Stimulated activated CD4-positive, alpha-beta T cell treated with anti-CD3 and anti-CD28 coated beads, TNF-alpha, amount 100 ng/mL, for 1 hour (primary cell): ENCODE measurements at places on chromosomes 1 and 21.

DNA sequence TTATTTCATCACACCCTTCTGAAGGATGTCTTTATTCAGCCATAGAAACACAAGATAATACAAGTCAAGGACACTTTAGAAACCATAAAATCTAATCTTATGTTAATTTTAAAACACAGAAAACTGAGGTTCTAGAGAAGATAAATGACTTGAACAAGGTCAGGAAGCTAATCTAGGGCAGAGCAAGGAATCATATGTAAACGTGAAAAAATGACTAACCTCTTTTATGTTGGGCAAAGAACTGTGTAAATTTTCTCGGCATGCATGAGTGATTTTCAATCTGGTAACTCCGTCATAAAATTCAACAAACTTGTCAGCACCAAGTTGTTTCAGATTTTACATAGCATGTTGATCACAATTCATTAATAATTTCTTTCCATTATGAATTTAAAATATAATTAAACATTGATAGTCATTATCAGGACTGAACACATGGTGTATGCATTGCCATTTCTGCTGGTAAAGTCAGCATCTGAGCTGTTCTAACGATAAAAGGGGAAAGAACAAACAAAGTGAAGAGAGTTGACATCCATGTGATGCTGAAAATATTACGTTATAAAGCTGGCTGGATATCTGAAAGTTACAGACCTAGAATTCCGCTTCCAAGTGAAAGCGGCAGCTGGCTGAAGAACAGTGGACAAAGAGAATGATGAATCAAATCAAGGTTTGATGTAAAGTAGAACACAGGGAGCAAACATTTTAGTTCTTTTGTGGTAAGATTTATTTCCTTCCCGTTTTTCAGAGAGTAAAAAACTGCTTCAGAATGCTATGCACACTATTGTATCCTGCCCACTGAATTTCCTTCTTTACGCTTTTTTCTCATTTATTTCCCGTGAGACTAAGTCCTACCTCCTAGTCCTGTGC, 1037.4 kb upstream of the TMPRSS15 start:
- no peak for DNase-seq

- no peak for DNase-seq
Observed at GRCh38 chr1:171570295-171570694, 51.7 kb upstream of the MYOCOS start.

- no peak for DNase-seq
Observed at GRCh38 chr1:236480758-236481436, 42.9 kb upstream of the LGALS8 start.

GRCh38 chr1:68206848-68207689, 25.3 kb downstream of the WLS start:
- DNase-seq, result no peak

DNA sequence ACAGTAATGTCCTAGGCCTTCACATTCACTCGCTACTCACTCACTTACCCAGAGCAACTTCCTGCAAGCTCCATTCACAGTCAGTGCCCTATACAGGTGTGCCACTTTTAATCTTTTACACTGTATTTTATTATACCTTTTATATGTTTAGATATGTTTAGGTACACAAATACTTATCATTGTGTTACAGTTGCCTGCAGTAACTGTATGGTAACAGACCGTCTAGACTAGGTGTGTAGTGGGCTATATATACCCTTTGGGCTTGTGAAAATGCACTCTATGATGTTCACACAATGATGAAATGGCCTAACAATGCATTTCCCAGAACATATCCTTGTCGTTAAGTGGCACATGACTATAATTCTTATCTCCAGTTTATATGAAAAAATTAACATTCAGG, 204.5 kb upstream of the HMCN1 start:
- no peak for DNase-seq

DNA sequence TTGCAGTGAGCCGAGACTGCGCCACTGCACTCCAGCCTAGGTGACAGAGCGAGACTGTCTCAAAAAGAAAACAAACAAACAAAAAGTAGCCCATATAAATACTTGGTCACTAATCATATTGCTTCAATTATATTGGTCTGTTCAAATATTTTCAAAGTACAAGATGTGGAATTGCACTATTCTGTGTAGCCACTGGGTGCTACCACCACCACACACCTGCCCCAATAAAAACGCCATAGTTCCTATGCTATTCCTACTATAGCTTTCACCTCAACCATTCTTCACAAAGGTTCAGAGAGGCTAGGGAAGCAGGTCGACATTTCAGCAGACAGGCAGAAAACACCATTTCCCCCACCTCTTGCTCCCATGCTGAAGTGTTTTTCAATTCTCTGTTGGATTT, 16.7 kb downstream of the NDC1 start:
- DNase-seq, result no peak

DNA sequence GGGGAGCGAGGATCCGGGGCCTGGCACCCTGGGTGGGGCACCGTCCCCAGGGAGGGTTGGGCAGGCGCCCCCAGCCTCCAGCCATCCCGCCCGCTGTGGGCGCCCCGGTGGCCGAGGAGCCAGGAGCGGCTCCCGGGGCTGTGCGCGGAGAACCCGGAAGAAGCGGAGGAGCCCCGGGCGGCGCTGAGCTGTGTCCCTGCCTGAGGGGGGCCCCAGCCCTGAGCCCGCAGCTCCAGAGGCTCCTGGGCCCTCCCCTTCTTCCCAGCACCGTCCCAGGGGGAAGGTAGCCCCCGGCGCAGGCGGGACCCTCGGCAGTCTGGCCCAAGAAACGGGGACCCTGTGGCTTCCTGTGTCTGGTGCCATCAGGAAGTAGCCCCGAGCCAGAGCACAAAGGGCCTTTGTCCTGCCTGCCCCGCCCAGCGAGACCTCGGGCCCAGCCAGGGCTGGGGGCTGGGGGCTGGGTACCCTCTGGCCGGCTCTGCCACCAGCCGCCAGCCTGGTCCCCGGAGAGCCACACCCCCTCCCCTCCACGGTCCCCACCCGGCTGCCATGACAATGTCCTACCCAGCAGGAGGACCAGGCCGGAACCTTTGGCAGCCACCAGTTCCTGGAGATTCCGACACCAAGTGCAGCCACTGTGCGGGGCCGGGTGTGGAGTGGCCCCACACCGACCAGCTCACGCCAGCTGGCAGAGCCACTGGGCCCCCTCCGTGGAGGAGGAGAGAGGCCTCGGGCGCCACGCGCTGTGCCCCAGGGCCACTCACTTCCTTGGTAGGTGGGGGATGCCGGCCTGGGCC, 15.6 kb upstream of the TTLL10 start:
- DNase-seq, result no peak

GRCh38 chr1:54927472-54928240, 40.7 kb upstream of the DHCR24 start:
- no peak for DNase-seq

GRCh38 chr1:163035446-163036249, 33.5 kb upstream of the RGS4 start:
- no peak for DNase-seq

- DNase-seq, result no peak
Observed at GRCh38 chr1:159175571-159175970, 4.2 kb downstream of the CADM3 start.

GRCh38 chr1:230972855-230973271, 5.8 kb downstream of the TTC13 start:
- DNase-seq, result no peak

DNA sequence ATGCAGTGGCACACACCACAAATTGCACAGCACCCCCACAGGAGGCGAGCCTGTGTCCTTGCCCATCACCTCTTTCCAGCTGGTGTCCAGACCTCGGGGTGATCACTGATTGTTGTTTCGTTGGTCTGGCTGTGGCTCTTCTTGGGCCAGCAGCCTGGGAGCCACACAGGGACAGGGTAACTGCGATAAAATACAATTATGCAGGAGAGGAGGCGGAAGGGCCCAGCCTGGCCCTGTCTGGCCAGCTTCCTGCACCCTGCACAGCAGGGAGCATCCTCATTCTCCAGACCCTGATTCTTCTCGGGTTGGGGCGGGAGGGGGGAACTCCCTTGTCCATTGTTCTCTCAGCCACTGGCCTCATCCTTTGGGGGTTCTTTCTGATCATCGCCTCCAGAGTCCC, 83.6 kb downstream of the ADARB1 start:
- no peak for DNase-seq

- no peak for DNase-seq
Observed at GRCh38 chr1:163119707-163120106, 50.5 kb downstream of the RGS4 start.

DNA sequence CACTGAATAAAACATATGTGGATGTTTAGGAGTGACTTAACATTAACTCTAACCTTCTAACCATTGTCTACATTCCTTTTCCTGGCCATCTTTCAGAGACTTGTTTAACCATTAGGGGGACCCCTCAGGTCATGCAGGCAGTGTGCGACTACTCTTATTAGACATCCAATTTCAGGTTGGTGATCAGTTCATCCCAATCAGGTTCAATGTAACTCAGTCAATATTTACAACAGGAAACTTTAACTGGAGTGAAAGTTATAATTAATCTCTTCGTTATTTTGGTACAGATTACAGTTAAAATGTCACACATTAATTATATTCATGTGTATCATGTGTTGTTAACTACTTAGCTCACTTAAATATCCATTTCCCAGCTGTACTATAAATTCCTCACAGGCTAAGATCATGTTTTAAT, 68.8 kb upstream of the RGS1 start:
- no peak for DNase-seq

DNA sequence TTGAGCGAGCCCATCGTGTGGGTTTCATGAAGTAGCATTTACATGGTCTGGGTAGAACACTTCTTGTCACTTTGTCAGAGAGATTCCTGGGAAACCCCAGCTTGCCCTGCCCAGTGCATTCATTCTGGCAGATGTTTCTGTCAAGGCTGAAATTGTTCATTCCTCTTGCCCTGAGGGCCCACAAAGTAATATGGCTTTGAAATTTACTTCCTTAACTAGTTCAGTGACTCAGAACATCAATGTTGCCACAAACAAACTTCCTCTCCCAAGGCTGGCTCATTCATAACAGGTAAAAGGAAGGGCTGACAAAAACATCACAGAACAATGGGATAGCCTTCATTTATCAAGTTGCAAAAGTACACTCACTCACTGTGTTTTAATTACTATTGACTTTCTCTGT, 5.0 kb upstream of the KIAA0040 start:
- DNase-seq, result no peak

GRCh38 chr1:228717081-228717480, 18.2 kb upstream of the RHOU start:
- no peak for DNase-seq

DNA sequence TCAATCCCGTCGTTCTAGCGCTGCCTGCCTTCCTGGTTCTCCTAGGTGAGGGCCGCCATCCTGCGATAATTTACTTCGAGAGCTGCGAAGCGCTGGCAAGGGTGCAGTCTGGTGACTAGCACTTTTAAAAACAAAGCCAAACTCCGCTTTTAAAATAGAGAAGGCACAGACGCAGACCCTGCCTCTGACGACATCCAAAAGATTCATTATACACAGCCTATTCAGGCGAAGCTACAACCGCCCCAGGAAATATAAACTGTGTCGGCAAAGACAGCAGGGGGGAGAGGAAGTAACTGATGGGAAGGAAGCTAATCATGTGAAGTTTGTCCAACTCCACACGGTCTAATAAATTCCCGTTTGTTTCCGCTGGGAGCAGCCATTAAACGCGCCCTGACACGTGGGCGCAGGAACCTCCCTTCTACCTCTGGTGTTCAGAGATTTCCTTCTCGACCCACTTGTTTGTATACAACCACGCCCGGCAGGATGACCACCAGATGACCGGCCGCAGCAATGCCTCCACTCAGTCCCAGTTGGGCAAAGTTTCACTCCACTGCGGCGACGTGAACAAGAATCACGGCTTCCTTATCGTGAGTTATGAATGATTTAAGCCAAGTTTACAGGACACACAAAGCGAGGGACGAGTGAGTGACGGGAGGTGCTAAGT, 1.3 kb downstream of the GNG12 start:
- no peak for DNase-seq

GRCh38 chr1:64980745-64981600, 14.6 kb upstream of the JAK1 start:
- no peak for DNase-seq

DNA sequence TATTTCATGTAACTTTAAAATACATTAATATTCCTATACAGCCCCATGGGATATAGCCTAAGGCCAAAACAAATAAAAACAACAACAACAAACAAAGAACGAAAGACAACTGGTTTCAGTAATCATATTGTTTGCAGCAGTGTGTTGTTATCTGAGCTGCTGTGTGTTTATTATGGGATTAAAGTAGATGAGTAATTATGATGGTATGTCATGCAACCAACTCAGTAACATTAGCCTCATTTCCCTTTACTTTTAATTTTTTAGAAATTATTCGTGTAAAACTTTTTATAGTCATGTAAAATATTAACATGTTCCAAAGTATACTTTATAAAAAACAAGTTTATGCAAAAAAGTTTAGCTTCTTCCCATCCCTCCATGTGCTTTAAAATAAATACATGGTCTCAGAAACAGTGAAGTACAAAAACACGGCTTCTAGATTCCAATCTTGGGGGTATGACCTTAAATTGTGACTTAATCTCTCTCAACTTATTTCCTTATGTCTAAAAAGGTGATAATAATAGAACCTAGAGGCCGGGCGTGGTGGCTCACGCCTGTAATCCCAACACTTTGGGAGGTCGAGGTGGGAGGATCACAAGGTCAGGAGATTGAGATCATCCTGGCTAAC, 176.1 kb downstream of the SLC45A1 start:
- no peak for DNase-seq

- DNase-seq, result no peak
Observed at GRCh38 chr1:37553598-37553926, 531 bp downstream of the SNIP1 start.

- DNase-seq, result no peak
Observed at GRCh38 chr1:192459467-192459866, 116.1 kb upstream of the RGS1 start.
